ENCODE measurements at places on chromosomes 1 and 21. TPM values are rescaled to one million over a fixed set of nuclear protein-coding genes. Genes with fewer than 3 reads are reported as not detected.

Gene IL24
- not detected for total RNA-seq

Gene RAP1GAP
- total RNA-seq: not detected

GRCh38 chr1:23367451-23367790 lies 2.2 kb downstream of the ZNF436 start:
- DNase-seq: no peak
- H3K27me3 ChIP-seq: no peaks in the 10 kb centered on the region
- H3K4me3 ChIP-seq: peak overlapping the region; percentile 98

Gene CLEC20A
- total RNA-seq: not detected

- no peaks in the 10 kb centered on the region for H3K4me1 ChIP-seq
- H3K27ac ChIP-seq: no peak overlapping the region
- no peaks in the 10 kb centered on the region for H3K27me3 ChIP-seq
- DNase-seq: no peak
- no peaks in the 10 kb centered on the region for H3K36me3 ChIP-seq
These were observed 53.6 kb downstream of the GLUL start for GRCh38 chr1:182337736-182338571.

Gene ATF3
- total RNA-seq: 62.2 TPM

Data from natural killer cell (primary cell).